Fibroblast of pulmonary artery (primary cell): ENCODE measurements at places on chromosomes 1 and 21.
A peak's percentile ranks its signal among the peaks of the same experiment; 100 is the strongest.

DNA sequence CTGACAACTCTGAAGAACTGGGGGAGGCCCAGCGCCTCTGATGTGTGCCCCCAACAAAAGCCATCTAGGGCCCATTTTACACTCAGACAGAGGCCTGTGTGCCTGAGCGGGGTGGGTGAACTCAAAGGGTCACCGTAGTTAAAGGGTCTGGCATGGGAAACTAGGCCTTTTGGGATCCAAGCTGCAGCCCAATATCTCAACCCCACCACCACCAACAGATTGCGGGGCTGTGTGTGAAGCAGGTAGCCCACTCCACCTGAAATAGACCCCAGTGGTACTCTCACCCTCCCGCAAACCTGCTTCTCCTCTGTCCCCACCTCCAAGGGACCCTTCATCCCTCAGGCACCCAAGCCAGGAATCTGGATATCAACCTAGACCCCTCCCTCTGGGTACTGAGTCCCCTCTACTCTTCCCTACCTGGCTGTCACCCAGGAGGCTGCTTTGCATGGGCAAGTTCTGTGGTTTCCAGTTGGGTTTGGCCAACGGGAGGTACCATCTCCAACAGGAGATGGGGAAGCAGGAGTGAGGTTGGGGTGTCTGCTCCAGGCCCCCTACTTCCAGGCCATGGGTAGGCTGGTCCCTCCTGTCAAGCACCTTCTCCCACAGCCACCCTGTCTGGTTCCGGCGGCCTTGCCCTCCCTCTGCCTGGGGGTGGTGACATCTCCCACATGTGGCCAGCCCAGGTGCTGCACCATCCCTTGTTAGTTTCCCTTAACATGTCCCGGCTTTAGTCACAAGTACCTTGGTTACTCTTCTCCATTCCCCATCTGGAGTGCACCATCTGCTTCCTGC is 35.2 kb upstream of the LRP8 start:
- DNase-seq, result no peak

GRCh38 chr1:214447557-214447871 is 103.9 kb downstream of the PTPN14 start:
- no peak for DNase-seq

- DNase-seq, result no peak
These were observed 16.6 kb upstream of the ATP2B4 start for GRCh38 chr1:203609979-203610493.

- no peak for DNase-seq
These were observed at the start of gene GBP7 for GRCh38 chr1:89175601-89176256. Gene GBP7 (minus strand): TSS chr1:89176003. CDS start chr1:89171935, 4,068 bp downstream.

GRCh38 chr1:56396581-56396980 is 182.8 kb downstream of the PLPP3 start:
- no peak for DNase-seq

GRCh38 chr1:13651279-13651678 is 48.7 kb upstream of the PRDM2 start:
- DNase-seq, result peak; percentile 69

- no peak for DNase-seq
These were observed 133.0 kb downstream of the GPR52 start for GRCh38 chr1:174580801-174581200.

- no peak for DNase-seq
These were observed 106.2 kb downstream of the PLPPR4 start for GRCh38 chr1:99370476-99370875.

DNA sequence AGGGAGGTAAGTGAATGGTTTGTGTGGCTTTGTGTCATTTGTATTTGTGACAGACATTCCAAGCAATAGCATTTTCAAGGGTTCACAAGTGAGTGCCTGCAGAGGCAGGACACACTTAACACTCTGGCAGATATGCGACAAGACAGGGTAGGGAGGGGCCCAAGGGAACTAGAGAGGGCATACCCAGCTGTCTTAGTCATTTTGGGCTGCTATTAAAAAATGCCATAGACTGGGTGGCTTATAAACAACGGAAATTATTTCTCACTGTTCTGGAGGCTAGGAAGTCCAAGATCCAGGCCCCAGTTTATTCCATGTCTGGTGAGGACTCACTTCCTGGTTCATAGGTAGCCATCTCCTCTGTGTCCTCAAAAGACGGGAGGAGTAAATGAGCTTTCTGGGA is 137.4 kb downstream of the FGGY start:
- DNase-seq, result no peak

DNA sequence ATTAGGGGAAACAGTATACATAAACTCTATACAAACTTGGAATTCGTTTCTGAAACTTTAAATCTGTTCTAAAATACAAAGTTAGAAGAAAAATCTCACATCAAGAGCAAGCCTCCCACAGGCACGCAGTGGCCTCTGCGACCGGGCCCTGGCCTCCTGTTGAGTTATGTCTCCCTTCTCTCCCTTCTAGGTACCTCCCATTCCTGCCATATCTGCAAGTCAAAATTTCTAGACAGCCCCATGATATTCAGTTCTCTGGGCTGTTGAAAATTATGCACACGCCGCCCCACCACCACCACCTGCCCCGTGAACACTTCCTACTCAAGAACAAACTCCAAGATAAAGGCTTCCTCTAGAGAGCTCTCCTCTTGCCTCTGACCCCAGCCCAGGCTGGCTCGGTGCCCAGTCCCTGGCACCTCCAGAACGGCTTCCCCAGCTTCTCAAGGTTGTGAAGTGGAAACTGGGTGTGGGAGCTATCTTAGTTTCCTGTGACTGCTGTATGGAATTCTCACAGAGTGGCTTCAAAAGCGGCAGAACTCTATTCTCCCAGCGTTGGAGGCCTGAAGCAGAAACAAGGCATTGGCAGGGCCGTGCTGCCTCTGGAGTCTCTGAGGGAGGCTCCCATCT is 37.7 kb upstream of the LRP8 start:
- no peak for DNase-seq

DNA sequence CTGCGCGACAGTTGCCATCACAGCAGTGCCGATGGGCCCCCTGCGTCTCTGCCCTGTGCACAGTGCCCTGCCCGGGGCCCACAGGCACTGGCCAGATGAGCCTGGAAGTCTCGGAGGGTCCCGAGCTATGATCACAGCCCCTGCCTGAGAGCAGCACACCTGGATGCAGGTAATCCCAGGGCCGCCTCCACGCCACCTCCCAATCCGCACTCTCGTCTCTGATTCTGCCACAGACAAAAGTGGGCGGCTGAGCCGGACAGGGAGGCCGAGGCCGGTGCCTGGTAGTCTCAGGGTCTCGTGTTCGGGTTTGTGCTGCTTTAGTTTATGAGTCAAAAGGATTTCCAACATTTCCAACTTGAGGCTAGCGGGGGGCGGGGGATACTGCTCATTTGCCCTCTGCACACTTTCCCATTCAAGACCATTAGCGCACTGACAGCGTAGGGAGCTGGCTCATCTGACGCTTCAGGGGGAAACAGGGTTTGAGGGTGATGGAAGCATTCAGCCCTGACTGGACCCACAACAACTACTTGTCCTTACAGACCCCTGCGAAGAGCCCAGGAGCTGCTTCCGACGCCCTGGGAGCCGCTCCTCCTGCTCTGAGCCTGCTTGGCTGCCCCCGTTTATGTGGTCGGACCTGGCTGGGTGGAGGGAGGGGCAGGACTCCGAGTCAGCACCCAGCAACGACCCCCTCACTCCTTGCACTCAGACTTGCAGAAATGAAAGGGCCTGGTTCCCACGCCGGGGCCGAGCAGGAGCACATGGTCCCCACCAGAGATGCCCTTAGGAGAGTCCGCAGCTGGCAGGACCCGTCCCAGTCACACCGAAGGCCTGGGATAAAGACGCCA is 1.8 kb upstream of the TTC34 start:
- no peak for DNase-seq

- DNase-seq, result no peak
These were observed 5.7 kb downstream of the CATSPERE start for GRCh38 chr1:244466724-244467123.

- no peak for DNase-seq
These were observed 9.5 kb downstream of the EPHA8 start for GRCh38 chr1:22572818-22573217.

GRCh38 chr1:36847186-36847585 is 187.1 kb downstream of the GRIK3 start:
- no peak for DNase-seq

GRCh38 chr1:190000365-190000872 is 477.2 kb downstream of the BRINP3 start:
- peak; percentile 16 for DNase-seq

- DNase-seq, result peak; percentile 91
These were observed 115.0 kb downstream of the TGFB2 start for GRCh38 chr1:218459878-218460711.

DNA sequence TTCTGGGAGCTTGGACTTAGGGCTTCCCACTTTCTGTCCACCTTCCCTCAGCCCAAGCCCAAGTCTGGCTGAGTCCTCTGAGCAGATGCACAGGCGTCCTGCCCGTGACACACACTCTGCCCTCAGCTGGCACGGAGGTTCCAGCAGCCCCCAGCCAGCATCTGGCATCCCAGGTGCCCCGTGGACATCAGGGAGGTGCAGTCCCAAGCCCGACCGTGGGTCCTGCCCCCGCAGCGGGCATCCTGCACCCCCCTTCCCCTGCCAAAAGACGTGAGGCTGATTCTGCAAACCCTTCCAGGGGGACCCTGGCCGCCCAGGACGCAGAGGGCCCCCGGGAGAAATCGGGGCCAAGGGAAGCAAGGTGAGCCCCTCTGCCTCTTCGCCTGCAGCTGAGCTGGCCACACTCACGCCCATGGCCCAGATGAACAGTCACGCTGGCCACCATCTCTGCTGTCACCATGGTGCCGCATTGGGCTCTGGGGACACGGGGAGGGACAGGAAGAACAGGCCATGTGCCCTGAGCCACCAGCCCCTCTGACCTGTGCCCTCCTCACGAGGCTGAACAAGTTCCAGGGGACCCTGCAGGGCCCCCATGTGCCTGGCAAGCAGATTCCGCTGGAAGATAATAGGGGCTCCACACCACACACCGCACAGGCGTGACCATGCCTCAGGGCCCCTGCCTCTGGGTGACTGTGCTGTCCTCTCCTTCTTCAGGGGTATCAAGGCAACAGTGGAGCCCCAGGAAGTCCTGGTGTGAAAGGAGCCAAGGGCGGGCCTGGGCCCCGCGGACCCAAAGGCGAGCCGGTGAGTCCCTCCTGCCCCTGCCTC is 20.6 kb downstream of the COL6A2 start:
- no peak for DNase-seq

DNA sequence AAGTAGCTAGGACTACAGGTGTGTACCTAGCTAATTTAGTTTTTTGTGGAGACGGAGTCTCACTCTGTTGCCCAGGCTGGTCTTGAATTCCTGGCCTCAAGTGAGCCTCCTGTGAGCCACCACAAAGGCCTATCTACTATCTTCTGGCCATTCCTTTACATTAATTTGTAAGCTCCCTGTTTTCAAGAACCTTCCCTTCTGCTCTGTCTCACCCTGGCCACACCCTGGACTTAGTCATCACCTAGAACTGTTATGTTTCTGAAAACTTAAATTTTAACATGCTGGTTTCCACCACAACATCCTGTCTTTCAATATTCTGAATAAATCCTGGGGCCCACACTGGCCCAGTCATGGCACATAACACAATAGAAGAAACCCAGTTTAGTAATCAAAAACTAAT is 4.9 kb upstream of the B4GALT3 start:
- DNase-seq, result no peak

- no peak for DNase-seq
These were observed 27.4 kb downstream of the TNN start for GRCh38 chr1:175095069-175095468.

GRCh38 chr1:209040351-209040750 is 543.2 kb upstream of the CAMK1G start:
- DNase-seq, result no peak

GRCh38 chr1:156616463-156616862 is 2.8 kb upstream of the HAPLN2 start:
- DNase-seq, result peak; percentile 64

GRCh38 chr1:239814306-239814881 is 277.3 kb upstream of the FMN2 start:
- DNase-seq, result peak; percentile 26

GRCh38 chr1:178970184-178970583 is 55.5 kb upstream of the FAM20B start:
- DNase-seq, result no peak

DNA sequence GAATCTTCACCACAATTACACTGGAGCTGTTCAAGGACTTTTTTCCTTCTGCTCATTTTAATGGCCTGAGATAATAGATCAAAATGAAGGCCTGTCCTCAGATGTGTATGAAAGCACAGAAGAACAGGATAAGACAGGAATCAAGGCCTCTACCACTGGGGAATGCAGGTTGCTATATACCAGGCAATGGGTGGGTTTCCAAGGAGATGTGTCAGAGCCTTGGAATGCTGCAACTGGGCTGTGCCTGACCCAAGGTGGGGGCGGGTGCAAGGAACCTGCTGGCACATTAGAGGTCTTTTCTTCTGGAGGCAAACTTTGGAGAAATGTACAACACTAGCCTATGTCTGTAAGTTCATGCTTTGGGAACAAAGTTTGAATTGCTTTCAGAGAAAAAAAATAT is 21.7 kb upstream of the LAMC2 start:
- DNase-seq, result peak; percentile 68

- DNase-seq, result no peak
These were observed 370.0 kb downstream of the HHAT start for GRCh38 chr1:210698661-210699060.

DNA sequence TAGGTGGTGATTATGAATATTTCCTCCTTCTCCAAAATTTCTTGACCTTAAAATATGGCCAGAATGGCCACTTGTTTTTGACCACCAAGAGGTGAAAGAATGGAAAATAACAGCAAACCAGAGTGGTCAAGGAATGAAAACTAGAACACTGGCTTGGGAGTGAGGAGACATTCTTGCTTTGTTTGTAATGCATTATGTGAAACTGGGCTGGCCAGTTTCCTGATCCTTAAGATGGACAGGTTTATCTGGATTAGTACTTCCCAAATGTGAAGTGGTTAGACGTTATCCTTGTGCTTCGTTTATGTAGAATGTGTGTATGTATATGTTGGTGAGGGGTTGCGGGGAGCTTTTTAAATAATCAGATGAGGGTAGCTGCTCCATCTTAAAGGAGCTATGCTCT is 12.8 kb downstream of the PLA2G4A start:
- DNase-seq, result peak; percentile 30

DNA sequence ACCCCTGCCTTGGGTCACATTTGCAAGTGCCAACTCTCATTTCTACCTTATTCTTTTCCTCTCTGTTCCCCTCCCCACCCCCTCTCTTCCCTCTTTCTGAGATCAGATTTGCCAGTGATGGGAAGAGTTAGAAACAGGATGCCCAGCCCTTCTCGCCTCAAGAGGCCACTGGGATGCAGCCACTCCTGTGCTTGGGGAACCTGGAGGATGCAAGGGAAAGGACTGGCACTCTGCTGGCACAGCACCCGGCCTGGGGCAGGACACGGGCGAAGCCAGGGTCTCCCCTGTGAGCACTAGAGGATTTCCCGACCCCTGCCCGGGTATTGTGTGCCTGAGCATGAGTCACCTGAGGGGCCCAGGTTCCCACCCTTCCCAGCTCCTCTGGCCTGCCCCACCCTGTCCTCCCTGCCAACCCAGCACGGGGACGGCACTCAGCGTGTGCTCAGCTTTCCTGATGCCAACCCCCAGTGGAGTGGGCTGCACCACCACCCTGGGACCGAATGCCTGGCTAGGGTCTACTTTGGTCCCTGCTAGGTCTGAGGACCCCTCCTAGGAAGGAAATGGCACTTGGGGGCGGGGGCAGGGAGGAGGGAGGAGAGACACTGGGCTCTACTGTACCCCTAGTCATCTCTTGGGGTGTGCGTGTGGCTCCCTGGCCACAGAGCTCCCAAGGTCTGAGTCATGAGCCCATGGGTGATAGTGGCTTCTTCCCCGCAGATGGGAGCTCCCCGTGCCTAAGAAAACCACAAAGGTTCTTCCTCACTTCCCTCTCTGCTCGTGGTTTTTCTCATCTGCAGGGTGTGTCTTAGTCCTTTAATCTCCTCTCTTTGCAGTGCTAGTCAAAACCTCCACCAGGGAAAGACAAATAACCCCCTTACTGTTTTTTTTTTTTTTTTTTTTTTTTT is 12.4 kb downstream of the LMNA start:
- DNase-seq, result peak; percentile 75
